Activated CD4-positive, alpha-beta memory T cell treated with anti-CD3 and anti-CD28 coated beads, Interleukin-2, amount 10 ng/mL, durations not matched to agents 7 days and 5 days (primary cell): ENCODE measurements at places on chromosomes 13 and 19. TPM values are rescaled to one million over a fixed set of nuclear protein-coding genes. Genes with fewer than 3 reads are reported as not detected.

The HSPB6 gene
- total RNA-seq = not detected

The CABP5 gene
- not detected for total RNA-seq

DNA sequence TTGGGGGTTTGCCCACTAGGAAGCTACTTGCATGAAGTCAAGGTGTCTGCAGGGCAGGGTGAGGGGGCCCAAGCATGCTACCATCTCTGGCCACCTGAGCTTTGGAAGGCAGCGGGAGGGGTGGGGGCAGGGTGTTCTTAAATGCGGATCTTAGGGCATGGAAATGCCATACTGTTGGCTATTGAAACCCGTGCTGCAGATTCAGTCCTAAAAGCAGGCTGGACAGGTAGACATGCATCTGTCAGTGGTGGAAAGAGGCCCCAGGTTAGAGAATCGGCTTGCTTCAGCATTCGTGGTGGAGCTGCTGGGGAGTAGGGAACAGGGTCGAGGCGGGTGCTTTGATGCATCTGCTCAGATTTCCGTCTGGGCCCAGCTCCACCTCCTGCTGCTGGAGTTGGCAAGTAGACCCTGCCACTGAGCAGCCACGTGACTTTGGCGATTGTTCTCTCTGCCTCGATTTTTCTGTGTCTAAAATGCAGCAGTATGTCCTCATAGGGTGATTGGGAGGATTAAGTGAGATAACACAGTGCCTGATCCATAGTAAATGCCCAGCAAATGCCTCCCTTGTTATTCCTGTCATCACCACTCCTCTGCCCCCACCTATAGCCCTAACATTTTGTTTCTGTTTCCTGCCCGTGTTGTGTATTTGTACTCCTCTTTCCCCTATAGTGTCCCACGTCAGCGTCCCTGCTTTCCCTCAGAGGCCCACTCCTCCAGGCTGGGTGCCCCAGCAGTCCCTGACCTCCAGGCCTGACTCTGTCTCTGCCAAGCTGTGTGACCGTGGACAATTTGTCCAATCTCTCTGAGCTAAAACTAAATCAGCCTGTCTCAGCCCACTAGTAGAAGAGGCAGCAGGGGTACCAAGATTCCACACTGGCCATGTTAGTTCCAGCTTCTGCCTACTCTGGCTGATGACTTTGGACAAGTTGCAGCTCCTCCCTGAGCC is 5.8 kb downstream of the PPP1R37 start:
- no peaks in the 10 kb centered on the region for H3K27me3 ChIP-seq
- peaks cover 46% of the 10 kb centered on the region for H3K4me1 ChIP-seq
- no peak for DNase-seq
- peaks cover 7% of the 10 kb centered on the region for H3K36me3 ChIP-seq

GRCh38 chr13:44044547-44045179 is 165.0 kb downstream of the LACC1 start:
- no peaks in the 10 kb centered on the region for H3K36me3 ChIP-seq
- no peak overlapping the region for H3K27ac ChIP-seq
- no peak for DNase-seq
- H3K4me1 ChIP-seq = no peaks in the 10 kb centered on the region
- peaks cover 18% of the 10 kb centered on the region for H3K27me3 ChIP-seq

DNA sequence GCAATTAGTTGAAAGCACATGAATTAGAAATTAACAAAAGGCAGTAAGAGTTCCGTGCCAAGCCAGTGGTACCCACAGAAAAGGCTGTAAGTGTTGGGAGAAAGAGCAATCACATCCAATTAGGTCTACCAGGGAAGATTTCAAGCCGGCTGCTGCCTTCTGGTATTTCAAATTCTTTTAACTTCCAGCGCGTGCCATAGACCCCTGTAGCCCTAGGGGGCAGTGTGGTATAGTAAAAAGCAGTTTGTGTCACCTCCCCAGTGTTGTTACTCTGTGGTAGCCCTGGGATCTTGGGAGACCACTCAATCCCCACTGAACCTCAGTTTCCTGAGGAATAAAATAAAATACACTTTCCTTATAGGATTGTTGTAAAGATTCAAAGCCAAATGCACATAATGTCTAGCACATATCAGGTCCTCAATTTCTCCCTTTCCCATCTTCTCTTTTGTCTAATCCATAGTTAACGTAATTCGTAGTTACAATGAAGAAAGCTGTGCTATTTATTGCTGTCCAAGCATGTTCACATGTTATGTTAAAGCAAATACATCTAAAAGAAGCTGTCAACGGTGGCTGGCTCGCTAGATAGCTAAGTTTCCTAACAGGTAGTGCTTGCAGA is 230.2 kb downstream of the TDRD3 start:
- peaks cover 9% of the 10 kb centered on the region for H3K27me3 ChIP-seq
- DNase-seq = peak; percentile 17
- peaks cover 3% of the 10 kb centered on the region for H3K4me1 ChIP-seq
- H3K4me3 ChIP-seq = no peak overlapping the region

The PSG3 gene
- not detected for total RNA-seq

The SERP2 gene
- not detected for total RNA-seq

- no peak overlapping the region for H3K4me3 ChIP-seq
- no peaks in the 10 kb centered on the region for H3K27me3 ChIP-seq
- peaks cover 12% of the 10 kb centered on the region for H3K36me3 ChIP-seq
- no peak overlapping the region for H3K27ac ChIP-seq
Measured at GRCh38 chr19:32887572-32888215, 18.1 kb upstream of the SLC7A9 start.

- H3K4me1 ChIP-seq = peaks cover 34% of the 10 kb centered on the region
- peaks cover 41% of the 10 kb centered on the region for H3K36me3 ChIP-seq
- H3K27me3 ChIP-seq = no peaks in the 10 kb centered on the region
- H3K27ac ChIP-seq = no peak overlapping the region
Measured at GRCh38 chr13:42055500-42056085, 7.1 kb downstream of the DGKH start.

- peak overlapping the region; percentile 94 for H3K4me3 ChIP-seq
- H3K36me3 ChIP-seq = peaks cover 16% of the 10 kb centered on the region
- DNase-seq = no peak
- H3K4me1 ChIP-seq = peaks cover 38% of the 10 kb centered on the region
- H3K27ac ChIP-seq = peak overlapping the region; percentile 87
Measured at GRCh38 chr19:18001777-18002345, 6.1 kb upstream of the ARRDC2 start.

DNA sequence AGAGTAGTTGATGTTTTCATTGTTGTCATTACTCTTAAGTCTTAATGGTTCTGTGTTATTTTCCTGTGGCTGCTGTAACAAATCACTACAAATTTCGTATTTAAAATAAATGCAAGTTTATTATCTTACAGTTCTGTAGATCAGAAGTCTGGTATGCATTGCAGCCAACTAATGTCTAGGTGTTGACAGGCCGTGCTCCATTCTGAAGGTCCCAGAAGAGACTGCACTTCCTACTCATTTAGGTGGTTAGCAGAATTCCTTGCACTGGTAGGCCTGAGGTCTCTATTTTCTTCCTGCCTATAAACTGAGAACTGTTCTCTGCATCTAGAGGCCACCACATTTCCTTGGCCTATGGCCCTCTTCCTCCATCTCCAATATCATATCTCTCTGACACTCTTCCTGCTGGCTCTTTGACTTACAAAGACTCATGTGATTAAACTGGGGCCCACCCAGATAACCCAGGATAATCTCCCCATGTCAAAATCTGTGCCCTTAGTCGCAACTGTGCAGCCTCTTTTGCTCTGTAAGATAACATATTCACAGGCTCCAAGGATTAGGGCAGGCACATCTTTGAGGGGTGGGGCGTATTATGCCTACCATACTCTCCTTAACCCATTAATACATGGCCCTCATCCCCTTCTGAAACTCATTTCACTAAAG is 468.4 kb downstream of the FOXO1 start:
- peaks cover 5% of the 10 kb centered on the region for H3K4me1 ChIP-seq
- H3K27me3 ChIP-seq = no peaks in the 10 kb centered on the region
- no peak overlapping the region for H3K4me3 ChIP-seq
- DNase-seq = no peak

DNA sequence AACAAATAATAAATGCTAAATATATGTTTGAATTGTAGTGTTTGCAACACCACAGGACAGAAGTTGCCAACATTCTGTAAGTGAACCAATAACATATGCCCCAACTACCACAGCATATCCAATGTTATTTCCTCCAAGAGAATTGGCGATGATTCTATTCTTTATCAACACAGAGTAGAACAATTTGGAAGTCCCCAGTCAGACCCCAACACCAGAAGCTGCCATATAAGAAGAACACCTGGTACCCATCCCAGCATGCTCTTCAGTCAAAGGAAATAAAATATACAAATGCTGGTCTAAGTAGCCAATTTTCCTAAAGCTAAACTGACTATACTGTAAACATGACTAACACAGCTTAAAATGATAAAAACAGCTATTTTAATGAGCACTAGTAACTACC is 145.7 kb downstream of the KLF12 start:
- no peaks in the 10 kb centered on the region for H3K27me3 ChIP-seq
- no peak for DNase-seq
- H3K27ac ChIP-seq = no peak overlapping the region
- no peak overlapping the region for H3K4me3 ChIP-seq
- peaks cover 19% of the 10 kb centered on the region for H3K36me3 ChIP-seq
- H3K4me1 ChIP-seq = peaks cover 29% of the 10 kb centered on the region
